ENCODE measurements at places on chromosomes 1 and 21.
A peak's percentile ranks its signal among the peaks of the same experiment; 100 is the strongest.

DNA sequence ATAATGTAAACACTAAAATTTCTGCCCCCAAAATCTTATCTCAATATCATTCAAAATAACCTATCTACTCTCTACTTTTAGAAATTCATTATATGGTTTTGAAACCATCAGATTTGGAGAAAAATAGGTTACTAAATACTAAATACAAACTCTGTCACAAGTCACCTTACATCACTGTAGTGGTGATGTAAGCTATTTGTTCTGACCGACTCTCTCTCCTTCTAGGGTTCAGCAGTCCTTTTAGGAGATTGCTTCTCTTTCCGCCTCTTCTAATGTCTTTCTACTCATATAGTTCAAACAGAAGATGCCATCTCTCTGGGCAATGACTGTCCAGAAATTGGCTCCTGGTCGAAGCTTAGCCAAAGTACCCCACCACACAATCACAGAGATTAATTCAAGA, 93.1 kb downstream of the EPS15 start:
- no peak for DNase-seq

DNA sequence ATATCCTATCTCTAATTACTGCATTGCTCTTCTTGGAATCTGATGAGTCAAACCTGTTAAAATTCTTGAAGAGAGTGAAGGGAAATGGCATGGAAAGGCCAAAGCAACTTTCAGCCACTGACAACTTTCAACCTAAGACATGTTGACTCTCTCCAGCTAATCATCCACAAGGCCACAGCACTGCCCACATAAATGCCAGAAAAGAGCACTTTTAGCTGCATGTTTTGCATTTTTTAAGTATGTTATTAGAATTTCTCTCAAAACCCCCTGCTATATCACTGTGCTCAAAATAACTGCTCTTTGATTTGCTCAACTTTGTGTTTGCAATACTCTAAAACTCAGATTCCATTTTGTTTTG, 352.5 kb downstream of the ADGRL2 start:
- DNase-seq = no peak

DNA sequence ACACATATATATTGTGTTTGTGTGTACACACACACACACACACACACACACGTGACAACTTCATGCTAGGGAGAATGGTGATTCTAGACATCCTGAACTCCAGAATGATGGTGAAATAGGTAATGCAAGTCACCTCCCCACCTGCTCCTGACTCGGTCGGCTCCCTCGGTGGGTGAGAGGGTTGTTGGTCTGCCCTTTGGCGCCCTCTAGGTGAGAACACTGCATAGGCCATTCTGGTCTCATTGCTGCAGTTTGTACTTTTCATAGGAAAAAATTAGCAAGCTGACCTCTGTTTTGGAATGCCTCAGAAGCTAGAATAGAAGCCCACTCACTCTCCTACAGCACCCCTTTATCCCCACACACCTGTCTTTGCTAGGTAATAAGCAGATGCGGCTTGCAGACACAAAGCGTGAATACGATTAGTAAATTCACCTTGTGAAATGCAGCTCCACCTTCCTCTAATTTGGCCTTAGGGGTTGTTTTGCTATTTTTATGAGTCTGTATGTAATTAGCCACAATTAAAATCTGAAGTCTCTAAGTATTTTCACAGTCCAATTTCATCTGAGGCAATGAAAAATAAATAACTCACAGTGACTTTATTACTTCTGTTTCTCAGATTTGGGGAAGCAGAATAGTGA, 130.0 kb upstream of the KCNJ15 start:
- peak; percentile 84 for DNase-seq

GRCh38 chr1:164223378-164223777, 335.6 kb upstream of the PBX1 start:
- DNase-seq = no peak

GRCh38 chr1:245888809-245889208, 618.3 kb downstream of the SMYD3 start:
- DNase-seq = no peak

DNA sequence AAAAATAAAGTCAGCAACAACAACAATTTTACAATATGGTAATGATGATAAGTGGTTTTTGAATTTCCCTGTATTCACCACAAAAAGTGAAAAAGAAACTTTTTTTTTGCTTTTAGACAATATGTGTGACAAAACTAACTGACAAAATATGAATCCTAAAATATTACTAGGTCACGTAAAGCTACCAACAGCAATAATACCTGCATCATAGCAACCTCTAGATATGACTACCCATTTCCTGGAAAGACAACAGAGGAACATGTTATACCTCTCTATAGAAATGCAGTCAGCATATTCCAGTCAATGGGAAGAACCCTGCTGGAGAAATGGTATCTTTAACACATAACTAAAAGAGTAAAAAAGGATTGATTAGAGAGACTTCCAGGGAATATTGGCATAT, 73.7 kb downstream of the PDE4B start:
- DNase-seq = no peak

- DNase-seq = peak; percentile 51
Measured at GRCh38 chr1:23394684-23395083, 25.0 kb upstream of the ZNF436 start.

DNA sequence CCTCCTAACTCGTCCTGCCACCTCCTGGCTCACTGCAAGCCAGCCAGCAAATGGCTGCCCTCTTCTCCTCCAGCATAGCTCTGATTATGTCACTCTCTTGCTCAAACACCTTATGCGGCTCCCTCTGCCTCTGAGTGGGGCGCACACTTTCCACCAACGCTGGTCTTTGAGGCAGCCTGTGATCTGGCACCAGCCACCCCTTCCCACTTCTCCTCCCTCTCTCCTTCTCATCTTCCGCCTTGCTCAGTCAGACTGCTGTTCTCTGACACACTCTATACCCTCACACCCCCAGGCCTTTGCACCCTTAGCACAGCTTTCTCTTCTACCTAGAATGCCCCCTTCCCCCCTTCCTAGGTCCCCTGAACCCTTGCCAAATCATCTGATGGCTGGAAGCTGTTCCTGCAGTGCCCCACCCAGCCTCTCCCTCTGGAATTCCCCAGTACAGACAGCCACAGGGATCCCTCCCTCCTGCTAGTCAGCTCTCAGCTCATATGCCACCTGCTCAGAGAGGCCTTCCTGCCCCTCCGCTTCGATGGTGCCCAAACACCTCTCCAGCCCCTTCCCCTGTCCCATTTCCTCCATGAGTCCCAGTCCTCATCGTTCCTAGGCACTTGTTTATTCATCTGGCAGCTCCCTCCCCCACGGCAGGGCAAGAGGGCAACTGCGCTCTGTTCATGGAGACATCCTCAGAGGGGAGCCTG, 21.7 kb upstream of the PEF1 start:
- no peak for DNase-seq

GRCh38 chr1:209155546-209155945, 428.0 kb upstream of the CAMK1G start:
- DNase-seq = no peak

- no peak for DNase-seq
Measured at GRCh38 chr1:200856716-200857357, 15.9 kb upstream of the GPR25 start.

DNA sequence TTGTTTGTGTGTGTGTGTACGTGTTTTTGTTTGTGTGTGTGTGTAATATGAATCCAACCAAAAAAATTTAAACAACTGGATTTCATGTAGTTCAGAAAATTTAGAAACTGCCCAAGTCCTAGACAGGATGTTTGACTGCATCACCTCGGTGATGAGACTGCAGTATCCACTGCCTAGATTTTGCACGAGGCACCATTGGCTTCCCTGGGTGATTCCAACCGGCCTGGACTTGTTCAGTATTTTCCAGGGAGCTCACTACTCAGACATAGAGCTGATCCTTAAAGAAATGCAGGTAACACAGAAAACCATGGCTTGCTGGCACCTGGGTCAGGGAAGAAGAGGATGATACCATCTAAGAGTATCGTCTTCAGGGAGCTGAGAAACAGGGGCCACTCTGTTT, 18.2 kb upstream of the KCNK2 start:
- no peak for DNase-seq

Measured in H1 (cell line).